ENCODE measurements at places on chromosomes 1 and 21.

GRCh38 chr1:56920591-56921001 lies 45.2 kb downstream of the C8B start:
- no peak for DNase-seq

DNA sequence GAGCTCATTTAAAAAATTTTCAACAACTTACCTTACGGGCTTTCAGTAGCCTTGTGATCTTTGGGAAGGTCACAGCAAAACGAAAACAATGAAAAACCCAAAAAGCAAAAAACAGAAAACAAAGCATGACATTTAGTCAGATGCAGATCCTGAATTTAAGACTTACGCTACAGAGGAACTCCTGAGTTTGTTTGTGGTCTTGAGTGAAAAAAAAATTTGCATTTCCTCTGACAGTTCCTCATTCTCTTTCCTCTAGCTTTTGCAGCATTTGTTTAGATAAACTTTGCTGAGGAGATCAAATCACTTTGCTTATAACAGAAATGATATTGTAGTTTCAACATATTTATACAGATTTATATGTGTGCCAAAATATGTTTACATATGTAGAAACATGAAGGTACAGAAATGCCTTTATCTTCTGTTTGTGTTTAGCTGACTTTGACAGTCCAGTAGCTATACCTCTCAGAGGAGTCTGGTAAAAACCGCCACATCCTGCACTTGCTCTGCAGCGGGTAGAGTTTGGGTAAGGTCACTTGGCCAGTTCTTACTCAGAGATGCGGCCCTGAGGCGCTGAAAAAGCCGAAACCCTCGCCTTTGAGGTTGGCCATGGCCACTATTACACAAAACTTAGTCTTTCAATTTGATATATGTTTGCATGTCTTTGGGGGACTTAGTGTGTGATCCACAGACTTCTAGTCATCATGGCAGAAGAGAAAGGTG lies 142.5 kb downstream of the TNR start:
- DNase-seq, result no peak

DNA sequence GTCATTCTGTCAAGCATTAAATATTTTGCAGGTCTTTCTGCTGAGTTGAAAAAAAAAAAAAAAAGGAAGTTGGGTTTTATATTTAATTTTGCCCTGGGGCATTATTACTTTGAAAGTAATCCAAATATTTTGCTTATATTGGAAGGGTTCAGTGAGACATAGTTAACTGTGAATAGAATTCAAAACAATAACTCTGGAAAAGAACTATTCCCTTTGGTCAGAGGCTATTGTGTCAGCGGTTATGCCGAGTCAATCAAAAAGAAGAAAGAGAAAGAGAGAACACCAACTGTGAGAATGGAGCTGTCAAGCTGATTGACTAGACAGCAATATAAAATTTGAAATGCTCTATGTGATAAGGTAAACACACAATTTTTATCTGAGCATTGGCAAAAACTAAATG lies 761.7 kb downstream of the ADGRL2 start:
- no peak for DNase-seq

GRCh38 chr1:218779341-218780100 lies 394.2 kb upstream of the LYPLAL1 start:
- no peak for DNase-seq

GRCh38 chr1:234875953-234876855 lies 252.4 kb downstream of the TOMM20 start:
- no peak for DNase-seq

DNA sequence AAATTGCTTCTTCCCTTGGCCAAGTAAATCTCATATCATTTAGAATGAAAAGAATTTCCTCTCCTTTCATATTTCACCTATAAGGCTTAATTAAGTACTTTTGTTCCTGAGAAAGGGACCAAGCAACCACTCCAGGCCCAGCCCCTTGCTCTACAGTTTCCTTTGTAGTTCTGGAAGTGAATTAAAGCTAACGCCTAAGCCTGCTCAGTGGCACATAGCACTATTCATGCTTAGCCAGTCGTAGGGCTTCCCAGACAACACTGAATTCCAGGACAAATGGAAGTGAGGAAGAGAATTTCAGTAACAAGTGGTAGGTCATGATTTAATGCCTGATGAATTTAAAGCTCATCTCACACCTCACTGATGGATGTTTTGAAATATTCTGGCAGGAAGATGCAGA lies 73.3 kb downstream of the RPAP2 start:
- DNase-seq, result no peak

- no peak for DNase-seq
Measured at GRCh38 chr1:159879977-159880376, 17.5 kb upstream of the VSIG8 start.

DNA sequence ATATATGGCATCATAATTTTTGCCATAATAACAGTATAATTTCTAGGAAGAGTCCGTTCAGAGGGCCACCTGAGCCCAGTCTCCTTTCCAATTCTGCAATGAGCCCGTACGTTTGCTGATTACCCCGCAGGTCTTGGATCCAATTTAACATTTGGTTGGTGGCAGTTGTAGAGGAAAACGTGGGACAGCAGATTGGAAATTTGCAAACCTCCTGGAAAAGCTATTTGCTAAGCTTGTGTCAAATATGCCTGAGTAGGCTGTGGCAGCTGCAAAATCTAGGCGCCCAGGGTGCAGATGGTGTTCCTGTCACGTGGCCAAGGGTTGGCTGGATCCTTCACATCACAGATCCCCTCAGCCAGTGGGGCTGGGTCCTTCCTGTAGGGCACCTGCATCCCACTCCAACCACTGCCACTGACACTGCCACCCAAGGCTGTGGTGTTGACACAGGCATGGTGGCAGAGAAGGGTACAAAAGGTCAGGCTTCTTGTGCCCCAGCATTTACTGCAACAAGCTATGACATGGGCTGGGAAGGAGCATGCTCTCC lies 174.8 kb upstream of the SYT6 start:
- no peak for DNase-seq

- DNase-seq, result no peak
Measured at GRCh38 chr1:218617986-218618385, 272.9 kb downstream of the TGFB2 start.

GRCh38 chr1:219492717-219493116 lies 120.2 kb downstream of the ZC3H11B start:
- no peak for DNase-seq

DNA sequence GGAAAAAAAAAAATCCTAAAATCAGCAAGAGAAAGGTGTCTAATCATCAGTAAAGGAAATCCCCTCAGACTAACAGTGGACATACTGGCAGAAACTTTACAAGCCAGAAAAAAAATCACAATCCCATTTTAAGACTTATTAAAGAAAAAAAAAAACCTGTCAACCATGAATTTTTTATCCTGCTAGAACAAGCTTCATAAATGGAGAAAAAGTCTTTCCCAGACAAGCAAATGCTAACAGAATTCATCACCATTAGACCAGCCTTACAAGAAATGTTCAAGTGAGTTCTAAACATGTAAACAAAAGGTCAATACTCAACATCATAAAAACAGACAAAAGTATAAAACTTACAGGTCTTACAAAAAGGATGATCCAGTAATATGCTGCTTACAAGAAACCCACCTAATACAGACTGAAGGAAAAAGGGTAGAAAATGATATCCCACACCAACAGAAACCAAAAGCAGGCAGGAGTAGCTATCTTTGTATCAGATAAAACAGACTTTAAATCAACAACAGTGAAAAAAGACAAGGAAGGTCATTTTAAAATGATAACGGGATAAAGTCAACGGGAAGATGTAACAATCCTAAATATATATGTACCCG lies 129.6 kb downstream of the EVI5 start:
- DNase-seq, result no peak

DNA sequence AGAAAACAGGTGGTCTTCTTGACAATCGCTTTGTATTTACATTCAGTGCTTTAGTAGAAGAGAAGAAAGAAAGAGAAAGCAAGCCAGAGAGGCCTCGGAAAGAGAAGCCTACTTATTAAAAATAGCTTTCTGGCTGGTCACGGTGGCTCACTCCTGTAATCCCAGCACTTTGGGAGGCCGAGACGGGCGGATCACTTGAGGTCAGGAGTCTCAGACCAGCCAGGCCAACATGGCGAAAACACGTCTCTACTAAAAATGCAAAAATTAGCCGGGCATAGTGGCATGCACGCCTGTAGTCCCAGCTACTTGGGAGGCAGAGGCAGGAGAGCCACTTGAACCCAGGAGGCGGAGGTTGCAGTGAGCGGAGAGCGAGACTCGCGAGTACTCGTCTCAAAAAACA lies 1.8 kb upstream of the SLC19A2 start:
- DNase-seq, result no peak

DNA sequence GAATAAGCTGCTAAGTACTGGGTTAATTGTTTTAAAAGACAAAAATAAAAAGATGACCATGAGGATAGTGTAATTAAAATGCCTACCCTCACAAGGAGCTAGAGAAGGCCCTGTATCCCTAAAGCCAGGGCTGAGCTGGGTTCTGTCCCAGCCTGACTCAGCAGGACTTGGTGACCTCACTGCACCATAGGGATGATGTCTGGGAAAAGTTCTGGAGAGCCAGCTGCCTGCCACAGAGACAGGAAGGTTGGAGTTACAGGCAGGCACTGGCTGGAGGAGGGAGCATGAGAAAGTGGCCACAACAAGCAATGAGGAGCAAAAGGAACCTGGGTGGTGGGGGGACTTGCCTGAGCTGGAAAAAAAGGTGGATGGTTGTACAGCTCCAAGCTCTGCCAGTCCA lies 5.7 kb upstream of the TNR start:
- no peak for DNase-seq

- DNase-seq, result no peak
Measured at GRCh38 chr1:109535971-109536491, 3.6 kb upstream of the GPR61 start.

DNA sequence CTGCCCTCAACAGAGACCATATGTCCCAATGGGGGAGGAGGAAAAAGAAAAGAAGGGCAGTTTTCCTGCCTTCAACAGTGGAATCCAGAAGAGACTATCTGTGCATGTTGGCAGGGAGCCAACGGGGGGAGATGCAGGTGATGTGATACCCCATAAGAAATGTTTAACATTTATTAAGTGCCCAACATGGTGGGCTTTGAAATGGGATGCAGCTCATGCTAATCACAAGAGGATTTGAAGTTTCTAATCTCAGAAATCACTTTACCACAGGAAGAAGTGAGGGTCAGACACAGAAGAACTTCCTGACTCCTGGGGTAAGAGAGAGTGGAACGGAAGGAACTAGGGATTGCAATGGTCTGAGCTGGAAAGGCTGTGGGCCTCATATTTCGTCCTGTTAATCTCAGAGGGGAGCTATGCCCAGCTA lies 16.2 kb downstream of the CSRP1 start:
- no peak for DNase-seq

GRCh38 chr1:147815503-147815902 lies 55.1 kb upstream of the GJA5 start:
- no peak for DNase-seq

DNA sequence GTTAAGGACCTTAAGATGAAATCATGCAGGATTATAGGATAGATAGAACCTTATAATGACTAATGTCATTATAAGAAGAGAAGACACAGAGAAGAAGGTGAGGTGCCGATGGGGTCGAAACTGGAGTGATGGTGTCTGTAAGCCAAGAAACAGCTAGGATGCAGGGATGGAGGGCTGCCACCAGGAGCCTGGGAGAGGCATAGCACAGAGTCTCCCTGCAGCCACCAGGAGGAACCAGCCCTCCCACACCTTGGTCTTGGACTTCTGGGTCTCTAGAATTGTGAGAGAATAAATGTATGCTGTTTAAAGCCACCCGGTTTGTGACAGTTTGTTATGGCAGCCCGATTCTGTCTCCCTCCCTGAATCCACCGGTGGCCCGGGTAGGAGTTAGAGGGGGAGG lies 337.2 kb upstream of the AJAP1 start:
- DNase-seq, result peak; percentile 49

- DNase-seq, result no peak
Measured at GRCh38 chr1:233452724-233453123, 125.2 kb downstream of the MAP3K21 start.

- no peak for DNase-seq
Measured at GRCh38 chr1:208183977-208184911, 59.9 kb downstream of the PLXNA2 start.

GRCh38 chr1:9836632-9836960 lies 12.8 kb upstream of the CLSTN1 start:
- peak; percentile 25 for DNase-seq

DNA sequence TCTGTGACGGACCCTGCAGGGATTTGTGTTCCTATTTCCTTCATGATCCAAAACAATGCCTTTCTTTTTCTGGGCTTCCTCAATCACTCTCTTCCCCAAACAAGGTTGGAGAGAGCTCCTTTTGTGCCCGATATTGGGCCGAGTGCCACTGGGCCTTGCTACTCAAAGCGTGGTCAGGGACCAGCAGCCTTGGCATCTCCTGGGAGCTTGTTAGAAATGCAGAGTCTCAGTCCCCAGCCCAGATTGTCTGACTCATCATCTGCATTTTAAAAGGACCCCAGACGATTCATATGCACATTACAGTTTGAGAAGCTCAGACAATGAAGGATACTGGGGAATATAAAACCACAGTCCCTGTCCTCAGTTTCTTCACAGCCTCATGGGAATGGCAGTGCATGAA lies 19.9 kb downstream of the ADORA1 start:
- DNase-seq, result no peak

- peak; percentile 69 for DNase-seq
Measured at GRCh38 chr1:236608930-236609726, 4.8 kb upstream of the HEATR1 start.

DNA sequence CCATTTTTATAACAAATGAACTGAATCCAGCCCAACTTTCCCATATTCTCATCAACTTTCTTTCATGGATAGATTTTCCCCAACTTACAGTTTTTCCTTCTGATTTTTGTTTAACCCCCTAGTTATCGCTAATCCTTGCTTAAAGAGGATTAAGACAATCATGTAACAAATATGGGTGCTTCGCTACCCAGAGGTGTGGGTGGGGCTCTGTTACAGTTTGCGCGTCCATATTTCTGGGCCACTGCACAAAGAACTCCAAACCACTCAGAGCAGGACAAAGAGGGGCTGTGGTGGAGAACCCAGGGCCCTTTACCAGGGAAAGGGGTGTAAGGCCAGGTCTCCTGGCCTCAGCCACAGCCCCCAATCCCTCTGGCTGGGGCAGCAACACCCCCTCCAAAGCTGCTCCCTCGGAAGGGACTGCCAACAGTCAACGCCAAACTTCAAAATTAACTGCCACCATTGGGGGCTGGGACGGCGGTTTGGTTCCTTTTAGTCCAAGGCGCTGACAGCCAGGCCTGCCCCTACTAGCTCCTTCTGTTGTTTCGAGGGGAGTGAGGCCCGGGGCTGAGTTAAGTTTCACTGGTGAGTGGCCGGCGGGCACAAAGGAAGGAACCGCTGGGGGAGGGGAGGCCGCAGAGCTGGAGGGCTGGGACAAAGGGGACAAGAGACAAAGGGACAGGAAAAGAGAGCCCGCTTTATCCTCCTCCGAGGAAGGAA lies 27.9 kb downstream of the SSBP3 start:
- peak; percentile 77 for DNase-seq

- DNase-seq, result no peak
Measured at GRCh38 chr1:32115496-32115895, 7.6 kb downstream of the KPNA6 start.

Measured in H9 (cell line).